ELF-1 (cell line): ENCODE measurements at places on chromosomes 13 and 19.
A peak's percentile ranks its signal among the peaks of the same experiment; 100 is the strongest.

- no peak for DNase-seq
Measured at GRCh38 chr13:96398486-96398885, 308.6 kb downstream of the HS6ST3 start.

DNA sequence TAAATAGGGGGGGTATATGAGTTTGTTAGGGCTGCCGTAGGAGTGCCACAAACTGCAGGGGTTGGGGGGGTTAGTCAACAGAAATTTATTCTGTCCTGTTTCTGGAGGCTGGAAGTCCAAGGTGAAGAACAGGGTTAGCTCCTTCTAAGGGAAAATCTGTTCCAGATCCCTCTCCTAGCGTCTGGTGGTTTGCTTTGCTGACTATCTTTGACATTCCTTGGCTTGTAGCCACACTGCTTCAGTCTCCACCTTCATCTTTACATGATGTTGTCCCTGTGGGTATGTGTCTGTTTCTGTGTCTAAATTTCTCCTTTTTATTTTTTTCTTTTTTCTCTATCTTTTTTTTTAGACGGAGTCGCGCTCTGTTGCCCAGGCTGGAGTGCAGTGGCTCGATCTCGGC, 8.1 kb upstream of the ICAM1 start:
- DNase-seq = no peak

DNA sequence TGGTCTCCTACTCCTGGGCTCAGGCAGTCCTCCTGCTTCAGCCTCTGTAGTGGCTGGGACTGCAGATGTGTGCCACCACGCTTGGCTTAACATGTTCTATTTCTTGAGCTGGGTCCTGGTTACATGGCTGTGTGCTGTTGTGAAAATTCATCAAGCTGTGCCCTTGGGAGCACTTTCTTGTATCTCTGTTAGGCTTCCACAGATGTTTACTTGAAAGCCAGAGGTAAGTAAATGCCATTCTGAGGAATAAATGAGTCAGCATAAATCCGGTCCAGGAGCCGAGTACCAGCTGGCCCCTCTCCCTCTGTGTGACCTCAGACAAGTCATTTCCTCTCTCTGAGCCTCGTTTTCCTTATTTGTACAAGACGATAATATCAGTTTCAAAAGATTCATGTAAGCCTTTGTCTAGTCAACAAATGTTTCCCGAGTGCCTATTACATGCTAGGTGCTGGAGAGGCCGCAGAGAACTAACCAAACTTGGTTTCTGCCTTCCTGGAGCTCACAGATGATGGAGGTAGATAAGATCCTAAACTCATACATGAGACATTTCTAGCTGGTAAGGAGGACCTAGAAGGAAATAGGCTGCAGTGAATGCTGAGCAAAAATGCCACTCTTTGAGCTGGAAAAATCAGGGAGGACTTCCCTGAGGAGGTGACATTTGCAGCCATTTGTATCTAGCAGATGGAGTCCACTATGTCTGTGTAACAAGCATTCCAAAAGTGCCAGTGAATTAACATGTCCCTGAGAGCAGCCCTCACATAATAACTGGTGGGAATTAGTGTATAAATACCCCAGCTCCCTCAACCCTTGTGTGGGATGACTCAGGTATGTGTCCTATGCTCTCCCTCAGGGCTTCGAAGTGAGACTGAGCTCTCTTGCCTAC, 2.7 kb upstream of the RASAL3 start:
- DNase-seq = no peak

DNA sequence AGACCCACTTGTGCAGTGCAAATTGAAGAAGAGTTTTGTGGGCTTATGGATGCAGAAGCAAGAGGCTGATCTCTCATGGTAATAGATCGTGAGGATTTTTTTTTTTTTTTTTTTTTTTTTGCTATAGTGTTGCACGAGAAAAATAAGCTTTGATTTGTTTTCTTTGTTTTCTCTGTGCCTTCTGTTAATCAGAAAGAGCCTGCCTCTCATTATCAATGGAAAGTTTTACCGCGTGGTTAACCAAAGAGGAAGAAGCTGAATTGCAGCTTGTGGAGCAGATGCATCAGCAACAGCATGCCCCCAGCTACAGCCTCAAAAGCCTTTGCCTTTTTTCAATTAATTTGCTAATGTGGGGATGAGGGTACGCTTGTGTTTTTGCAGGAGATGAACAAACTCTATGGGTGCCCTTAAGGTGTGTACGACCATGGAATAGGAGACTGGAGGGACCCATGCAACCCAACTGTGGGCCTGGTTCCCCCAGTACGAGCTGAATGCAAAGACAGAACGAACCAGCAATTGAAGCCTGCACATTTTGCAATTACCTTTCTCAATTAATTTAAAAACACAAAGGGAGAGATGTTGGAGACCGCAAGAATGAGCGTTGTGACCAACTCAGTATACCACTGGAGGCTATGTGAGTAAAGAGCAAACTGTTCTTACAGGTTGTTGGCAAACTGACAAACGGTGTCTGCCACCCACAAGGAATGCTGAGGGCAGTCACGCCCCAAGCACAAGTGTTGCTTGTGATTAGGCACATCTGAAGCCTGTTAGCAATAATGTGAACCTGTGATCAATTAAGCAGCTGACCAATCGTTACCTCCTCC, 58.6 kb upstream of the SPRY2 start:
- DNase-seq = no peak

DNA sequence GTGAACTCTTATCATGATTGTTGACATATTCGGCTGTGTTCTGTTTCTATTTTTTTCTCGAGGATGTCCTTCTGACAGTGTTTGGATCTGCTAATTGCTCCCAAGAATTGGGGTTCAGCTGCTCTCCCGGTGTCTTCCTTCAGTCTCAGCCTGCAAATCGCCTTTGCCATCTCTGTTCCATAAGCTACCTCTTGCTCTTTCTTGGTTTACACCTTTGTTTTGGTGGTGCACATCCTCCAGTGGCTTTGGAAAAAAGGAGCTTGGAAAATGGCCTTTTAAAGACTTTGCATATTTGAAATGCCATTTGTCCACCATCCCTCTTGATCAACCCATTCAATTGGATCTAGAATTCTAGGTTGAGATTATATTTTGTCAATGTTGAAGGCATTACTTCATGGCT, 137.2 kb downstream of the URI1 start:
- no peak for DNase-seq

DNA sequence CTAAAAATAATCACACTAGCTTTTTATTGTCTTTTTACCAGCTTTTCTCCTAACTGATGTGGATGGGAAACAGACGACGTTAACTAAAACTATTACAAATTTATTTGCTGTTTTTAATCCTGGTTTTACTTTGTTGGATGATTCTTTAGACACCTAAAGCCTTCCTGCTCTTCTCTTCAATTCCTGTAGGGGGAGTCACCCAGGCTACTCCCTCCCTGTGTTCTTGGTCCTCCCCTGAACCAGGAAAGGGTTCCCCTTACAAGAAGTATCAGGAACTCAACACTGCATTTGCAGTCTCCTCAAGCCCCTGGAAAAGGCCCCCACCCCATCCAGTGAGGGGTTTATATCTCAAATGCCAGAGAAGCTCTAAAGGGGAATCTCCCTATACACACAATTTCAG, 206.1 kb downstream of the SUCLA2 start:
- no peak for DNase-seq

DNA sequence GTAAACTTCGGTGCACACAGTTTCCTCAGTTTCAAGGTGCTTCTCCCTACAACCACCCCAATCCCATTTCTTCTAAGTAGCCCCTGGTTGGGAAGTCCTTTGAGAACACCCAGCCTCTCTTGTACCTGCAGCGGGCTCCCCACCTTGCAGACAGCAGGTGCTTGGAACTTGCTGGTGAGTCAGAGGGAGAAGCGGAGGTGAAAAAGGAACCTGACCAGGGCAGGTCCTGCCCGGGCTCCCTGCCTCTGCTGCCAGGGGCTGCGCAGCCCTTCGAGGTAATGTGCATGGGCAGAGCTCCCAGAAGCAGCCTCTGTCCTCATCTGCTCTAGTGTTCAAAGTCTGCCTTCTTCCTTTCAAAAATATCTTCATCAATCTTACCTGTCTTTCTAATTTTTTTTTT, 274.0 kb upstream of the SOX1 start:
- no peak for DNase-seq

DNA sequence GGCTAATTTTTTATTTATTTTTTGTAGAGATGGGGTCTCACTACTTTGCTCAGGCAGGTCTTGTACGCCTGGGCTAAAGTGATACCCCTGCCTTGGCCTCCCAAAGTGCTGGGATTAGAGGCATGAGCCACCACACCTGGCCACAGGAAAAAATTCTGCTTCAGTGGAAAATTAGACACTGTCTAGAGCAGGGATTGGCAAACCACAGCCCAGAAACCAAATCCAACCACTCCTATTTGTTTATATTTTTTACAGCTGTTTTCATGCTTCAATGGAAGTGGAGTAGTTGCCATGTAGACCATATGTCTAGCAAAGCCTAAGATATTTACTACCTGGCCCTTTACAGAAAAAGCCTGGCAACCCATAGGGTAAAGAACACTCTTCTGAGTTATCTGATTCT, 123.7 kb upstream of the MRI1 start:
- DNase-seq = no peak

DNA sequence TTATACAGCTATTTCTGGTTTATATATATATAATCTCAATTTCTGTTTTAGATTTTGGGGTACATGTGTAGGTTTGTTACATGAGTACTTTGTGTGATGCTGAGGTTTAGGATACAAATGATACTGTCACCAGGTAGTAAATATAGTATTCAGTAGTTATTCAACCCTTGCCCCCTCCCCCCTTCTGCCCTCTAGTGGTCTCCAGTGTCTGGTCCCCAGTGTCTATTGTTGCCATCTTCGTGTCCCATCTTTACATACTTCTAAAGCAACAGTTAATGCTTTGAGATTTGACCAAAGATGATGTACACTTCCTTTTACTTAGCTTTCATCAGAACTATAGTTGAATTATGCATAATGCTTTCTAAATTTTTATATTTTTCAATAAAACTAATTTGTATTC, 1623.4 kb upstream of the PRR20A start:
- DNase-seq = no peak

- no peak for DNase-seq
Measured at GRCh38 chr13:27774169-27774568, 18.1 kb upstream of the GSX1 start.

DNA sequence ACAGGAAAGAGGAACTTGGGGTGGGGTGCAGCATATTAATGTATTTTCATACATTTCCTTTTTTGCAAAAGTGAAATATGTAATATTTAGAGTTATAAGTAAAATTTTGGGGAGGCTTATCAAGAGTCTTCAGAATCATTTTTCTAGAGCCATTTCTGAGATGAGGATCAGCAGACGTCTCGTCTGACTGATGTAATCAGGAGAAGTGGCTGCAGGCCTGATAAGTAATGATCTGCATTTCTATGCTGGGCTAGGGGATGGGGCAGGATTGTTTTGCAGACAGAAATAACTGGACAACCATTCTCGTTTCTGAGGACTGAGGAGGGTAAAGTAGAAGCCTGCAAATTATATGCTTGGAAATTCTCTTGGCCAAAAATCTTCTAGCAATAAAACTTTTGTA, 89.2 kb upstream of the ARGLU1 start:
- no peak for DNase-seq

GRCh38 chr19:29529646-29530539, 4.1 kb downstream of the VSTM2B start:
- DNase-seq = peak; percentile 79

GRCh38 chr19:1369214-1369805, 14.4 kb upstream of the NDUFS7 start:
- no peak for DNase-seq

DNA sequence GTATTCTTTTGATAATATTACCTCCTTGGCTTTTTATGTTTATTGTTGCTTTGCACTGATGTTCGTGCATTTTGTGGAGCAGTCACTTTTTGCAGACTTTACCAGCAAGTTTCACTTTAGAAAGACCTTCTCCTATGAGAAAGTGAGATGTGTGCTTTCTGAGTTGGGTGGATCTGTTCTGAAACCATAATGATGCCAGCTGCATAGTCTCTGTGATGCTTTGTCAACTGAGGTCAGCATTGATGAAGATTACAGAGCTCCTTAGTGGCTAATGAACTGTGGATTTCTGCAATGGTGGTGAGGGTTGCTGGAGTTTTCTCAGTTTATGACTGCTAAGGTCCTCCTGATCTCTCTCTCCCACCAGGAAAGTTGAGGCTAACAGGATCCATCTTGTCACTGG, 309.9 kb upstream of the SLITRK6 start:
- no peak for DNase-seq

DNA sequence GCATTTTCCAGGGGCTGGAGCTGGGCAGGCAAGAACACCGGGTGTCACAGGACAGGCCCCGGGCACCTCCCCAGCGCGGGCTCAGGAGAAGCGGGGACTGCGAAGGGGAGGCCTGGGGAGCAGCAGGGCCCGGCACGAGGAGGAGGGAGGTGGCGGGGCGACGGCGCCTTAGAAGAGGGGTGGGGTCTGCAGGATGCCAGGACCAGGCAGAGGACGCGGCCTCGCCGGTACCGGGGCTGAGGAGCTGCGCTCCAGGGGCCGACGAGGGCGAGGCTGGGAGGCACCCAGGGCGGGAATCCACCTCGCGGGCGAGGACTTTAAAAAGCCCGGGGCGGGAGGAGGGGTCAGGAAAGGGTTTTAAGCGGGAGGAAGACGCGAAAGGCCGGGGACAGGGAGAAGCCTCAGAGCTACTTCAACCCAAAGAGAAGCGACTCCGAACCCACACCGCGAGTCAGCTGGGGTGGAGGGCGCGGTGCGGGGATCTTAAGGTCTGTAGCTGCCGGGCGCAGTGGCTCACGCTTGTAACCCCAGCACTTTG, 665 bp downstream of the ZNF347 start:
- DNase-seq = peak; percentile 71

GRCh38 chr19:50537769-50538230, 24.1 kb upstream of the ASPDH start:
- peak; percentile 98 for DNase-seq

DNA sequence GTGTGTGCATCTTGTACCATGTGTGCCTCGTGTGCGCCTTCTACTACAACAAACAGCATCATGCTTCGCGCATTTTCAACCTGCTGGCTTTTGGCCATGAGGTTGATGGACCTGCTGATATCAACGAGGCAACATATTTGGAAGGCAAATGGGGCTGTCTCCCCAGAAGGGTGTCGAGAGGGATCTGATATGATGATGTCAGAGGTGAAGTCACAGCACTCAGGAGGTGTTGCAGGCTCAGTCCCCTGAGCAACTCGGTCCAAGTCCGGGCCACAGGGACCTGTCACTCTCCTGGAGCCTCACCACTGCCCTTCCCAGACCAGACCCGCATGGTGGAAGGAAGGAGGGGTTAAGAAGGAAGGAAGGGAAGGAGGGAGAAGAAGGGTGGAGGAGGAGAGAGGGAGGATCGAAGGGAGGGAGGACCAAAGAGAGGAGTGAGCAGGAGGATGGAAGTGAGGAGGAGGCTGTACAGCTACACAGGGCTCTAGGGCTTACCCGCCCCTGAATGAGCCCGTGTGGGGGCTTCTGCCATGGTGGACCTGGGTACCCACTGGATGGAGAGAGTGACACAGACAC, 6.7 kb upstream of the C13orf46 start:
- DNase-seq = no peak

DNA sequence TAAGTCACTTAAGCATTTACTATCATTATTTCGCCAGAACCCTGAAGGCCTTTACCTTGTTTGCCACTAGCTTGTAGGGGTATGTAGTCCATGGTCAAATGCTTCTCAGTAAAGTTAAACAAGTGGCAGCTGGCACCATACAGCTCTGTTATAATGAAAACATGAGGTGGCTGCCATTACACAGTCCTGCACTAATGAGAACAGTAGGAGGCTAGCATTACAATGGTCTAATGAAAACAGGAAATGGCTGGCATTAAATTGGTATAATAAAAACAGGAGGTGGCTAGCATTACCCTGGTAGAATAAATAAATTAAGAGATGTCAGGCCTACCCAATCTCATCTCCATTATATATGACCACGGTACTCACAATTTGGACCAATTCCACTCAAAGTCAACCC, 107.5 kb downstream of the PCDH17 start:
- DNase-seq = no peak
